ENCODE measurements at places on chromosomes 12 and 14.
A peak's percentile ranks its signal among the peaks of the same experiment; 100 is the strongest.

- no peak for DNase-seq
These were observed 612.5 kb downstream of the FSCB start for GRCh38 chr14:43894534-43894933.

DNA sequence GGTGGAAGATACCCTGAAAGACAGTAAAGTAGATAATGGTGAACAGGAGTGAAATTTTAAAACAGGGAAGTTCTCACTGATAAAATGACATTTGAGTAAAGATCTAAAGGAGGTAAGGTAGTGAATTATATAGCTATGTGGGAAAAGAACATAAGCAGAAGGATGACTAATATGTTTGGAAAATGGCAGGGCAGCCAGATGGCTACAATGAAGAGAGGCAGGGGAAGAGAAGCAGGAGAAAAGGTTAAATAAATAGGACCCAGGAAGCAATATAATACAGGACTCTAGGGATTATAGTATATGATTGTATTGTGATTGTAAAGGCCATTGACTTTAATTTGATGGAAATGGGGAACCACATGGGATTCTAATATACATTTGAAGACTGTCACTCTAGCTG is 33.0 kb downstream of the SCFD1 start:
- DNase-seq: no peak

DNA sequence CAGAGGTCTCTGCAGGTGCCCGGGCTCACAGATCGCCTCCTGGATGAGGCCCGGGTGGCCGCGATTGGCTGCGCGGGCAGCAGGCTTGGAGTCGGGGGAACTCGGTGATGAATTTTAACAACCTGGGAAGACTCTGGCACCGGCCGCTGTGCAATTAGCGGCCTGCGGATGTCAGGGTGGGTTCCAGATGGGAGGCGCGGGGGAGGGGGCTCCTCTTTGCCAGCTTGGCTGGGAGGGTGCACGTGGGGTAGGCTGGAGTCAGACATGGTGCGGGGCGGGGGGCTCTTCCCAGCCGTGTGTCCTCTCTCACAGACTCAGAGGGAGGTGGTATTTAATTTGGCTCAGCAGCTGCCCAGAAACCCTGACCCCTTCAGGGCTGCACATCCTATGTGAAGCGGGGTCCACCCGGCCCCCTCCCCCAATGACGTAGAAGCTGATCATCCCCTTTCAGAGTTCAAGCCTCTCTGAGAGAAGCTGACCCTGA is 81.4 kb downstream of the KIF26A start:
- no peak for DNase-seq

DNA sequence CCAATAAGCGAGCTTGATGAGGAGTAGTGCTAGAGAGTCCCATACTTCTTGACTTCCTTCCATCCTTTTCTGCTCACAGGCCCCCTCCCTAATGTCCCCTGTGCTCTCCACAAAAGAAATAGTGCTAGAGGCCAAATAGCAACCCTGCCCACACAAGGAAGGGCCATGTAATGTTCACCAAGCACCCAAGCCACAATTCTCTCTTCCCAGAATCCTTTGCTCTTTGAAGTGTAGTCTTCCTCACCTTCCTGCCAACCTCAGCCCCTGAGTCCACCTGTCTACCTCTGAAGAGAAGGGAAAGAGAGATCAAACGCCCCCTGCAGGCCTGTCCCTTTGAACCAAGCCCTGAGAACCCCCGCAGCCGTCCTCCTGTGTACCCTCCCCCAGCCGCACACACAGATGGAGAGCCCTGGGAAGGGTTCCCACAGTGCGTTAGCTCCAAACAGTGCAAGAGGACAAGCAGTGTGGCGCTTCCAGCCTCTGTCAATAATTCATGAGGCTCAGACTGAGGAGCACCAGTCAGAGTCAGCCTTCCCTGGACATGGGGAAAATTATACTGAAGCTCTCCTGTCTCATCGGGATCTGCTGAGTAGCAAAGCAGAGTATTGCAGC is 1.9 kb upstream of the DHRS4 start:
- DNase-seq: no peak

DNA sequence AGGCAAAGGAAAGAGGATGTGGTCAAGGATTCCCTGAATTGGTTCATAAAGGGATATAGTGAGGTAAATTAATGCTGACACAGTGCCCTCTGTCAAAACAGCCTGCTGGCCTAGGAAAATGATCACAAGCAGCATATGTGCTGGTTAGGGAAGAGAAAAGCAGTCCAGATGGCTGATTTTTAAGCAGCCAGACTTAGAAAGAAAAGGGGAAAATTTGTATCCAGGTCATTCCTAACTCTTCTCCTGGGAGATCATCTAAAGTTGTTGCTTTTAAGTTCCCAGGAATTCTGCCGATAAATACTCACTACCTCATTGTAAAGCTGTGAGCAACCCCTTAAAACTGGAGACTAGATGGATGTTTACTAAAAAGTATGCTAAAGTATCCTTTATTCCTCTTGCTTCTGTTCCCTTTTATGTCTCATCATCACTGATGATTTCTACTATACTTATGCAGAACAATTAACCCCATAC is 46.4 kb upstream of the CNOT2 start:
- no peak for DNase-seq

- DNase-seq: no peak
These were observed 980 bp downstream of the INTS13 start for GRCh38 chr12:26936559-26937442.

- peak; percentile 79 for DNase-seq
These were observed 1.8 kb downstream of the MARCHF9 start for GRCh38 chr12:57756406-57757341.

GRCh38 chr14:95524706-95525512 is 8.5 kb upstream of the SYNE3 start:
- no peak for DNase-seq

DNA sequence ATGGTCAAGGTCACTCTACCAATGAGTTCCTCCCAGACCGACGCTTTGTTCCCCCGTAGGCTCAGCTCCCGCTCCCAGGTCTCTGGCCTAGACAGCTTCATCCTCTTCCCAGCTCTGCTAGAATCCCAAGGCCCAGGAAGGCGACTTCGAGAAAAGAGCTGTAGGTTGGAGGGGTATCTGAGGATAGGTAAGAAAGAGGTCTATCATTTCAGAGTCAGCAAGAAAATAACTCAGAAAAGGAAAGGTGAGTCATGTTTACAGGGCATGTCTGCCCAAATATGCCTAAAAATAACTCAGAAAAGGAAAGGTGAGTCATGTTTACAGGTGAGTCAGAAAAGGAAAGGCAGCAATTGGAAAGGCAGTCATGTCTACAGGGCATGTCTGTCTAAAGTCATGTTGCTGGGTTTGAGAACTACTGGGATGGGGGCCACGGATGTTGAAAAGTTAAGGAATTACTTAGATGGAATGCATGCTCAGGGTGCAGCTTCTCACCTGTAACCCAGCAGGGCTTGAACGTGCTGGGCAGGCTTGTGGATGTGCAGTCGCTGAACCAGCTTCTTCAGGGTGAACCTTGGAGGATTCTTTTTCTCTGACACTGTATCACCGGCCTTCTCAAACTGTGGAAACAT is 12.2 kb downstream of the TEP1 start:
- no peak for DNase-seq

- no peak for DNase-seq
These were observed 12.6 kb upstream of the ABHD12B start for GRCh38 chr14:50859296-50859624.

DNA sequence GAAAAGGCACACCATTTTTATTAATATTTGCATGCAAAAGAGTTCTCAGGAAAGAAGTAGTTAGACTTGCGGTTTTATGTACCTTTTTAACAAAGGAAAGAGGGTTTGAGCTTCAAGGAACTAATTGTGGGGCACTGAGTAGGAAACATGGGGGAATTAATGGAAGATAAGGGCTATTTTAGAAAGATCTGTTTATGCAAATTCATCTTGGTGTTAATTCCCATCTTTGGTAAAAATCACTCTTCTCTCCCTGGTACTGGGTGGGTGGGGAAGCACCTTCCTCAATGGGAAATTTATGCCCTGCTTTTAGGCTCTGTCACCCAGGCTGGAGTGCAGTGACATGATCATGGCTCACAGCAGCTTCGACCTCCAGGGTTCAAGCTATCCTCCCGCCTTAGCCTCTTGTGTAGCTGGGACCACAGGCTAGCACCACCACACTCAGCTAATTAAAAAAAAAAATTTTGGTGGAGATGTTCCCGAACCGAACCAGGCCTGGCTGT is 30.1 kb upstream of the RESF1 start:
- no peak for DNase-seq

GRCh38 chr12:132199101-132199500 is 54.8 kb downstream of the NOC4L start:
- DNase-seq: no peak

GRCh38 chr12:91414636-91415035 is 232.0 kb upstream of the DCN start:
- DNase-seq: no peak

- DNase-seq: no peak
These were observed 207.7 kb downstream of the FUT8 start for GRCh38 chr14:65620195-65620594.

DNA sequence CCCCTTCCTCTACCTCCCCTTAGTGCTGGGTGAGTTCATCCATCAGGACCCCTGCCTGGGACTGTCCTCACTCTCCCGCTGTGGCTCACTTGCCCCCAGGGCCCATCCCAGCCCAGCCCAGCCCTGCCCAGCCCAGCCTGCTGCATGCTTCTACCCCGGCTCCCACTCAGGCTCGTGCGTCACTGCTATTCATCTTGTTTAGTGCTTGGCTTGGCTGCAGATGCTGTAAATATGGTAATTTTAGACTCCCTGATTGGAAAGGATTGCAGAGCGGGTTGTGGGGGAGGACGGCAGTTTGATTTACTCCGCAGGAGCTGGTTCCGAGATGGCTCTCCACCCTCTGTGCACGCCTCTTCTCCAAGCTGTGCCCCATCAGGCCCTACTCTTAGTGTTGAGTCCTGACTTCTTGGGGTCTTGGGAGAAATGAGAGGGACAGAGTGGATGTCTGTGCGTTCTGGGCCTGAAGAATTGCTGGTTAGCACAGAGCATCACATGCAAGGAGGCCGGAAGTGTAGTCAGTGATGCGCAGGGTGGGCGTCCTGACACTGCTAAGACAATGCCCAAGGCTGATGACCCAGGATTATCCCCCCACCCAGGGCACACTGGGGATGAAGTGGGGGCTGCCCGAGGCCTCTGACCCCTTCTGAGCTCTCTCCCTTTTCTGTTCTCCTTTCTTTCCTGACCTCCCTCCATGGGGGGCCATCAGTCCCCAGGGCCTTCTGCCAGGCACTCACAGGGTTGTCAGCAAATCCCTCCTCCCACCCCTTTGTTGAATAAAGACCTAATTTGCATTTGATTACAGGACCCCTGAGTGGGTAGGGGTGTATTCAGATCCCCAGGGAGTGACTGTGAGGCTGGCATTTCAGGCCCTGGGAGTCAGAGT is 244.4 kb downstream of the ZFP36L1 start:
- no peak for DNase-seq

DNA sequence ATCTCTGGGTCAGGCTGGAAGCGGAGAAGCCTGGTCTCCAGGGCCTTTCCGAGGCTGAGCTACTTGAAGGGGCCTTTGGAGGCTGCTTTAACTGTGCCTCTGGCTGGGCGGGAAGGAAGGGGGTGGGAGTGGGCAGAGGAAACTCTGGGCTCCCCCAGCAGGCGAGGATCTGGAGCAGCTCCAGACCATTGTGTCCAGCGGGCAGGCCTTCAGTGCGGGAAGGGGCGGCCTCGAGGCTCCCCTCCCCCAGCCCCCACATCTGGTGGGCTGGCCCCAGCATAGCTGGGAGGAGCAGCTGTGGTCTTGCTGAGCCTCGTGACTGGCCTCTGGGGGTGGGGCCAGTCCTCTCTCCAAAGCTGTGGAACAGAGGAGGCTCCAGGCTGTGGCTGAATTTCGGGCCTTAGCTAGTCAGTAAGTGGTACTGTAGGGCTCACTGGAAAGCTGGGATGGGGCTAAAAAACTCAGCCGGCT is 3.4 kb downstream of the TAMALIN start:
- DNase-seq: peak; percentile 86

DNA sequence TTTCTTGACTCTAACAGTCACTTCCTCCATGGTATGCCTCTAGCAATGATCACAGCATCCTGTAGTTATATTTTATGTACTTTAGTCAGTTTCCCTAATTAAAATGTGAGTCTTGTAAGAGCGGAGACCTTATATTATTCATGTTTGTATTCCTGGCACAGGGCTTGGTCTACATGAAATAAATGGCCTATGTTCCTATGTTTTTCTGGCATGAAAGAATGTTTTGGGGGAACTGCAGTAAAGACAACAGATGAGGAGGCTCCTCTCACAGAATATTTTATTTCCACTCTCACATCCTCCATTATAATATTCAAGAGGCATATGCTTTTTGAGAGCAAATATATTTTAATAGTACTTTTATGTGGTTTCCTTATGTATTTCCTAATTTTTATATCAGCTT is 429.8 kb upstream of the PDE3A start:
- DNase-seq: no peak

DNA sequence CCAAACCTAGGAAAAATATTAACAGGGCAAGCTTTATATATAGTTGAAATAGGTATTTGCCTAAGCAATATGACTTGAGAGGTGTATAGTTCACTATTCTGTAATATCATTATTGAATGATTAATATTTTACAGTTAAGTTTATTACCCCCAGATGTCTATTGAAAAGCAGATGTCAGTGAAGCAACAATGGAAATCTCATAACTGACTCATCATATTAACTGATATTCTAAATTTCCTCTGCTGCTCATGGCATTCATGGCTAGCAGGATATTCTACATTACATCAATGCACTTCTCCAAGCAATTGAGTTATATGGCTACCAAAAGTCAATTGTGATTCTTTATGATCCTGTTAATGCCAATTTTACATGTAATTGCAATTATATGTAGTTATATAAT is 9.7 kb upstream of the MAGOHB start:
- no peak for DNase-seq

- DNase-seq: no peak
These were observed 46.7 kb downstream of the IRAK3 start for GRCh38 chr12:66235626-66236281.

DNA sequence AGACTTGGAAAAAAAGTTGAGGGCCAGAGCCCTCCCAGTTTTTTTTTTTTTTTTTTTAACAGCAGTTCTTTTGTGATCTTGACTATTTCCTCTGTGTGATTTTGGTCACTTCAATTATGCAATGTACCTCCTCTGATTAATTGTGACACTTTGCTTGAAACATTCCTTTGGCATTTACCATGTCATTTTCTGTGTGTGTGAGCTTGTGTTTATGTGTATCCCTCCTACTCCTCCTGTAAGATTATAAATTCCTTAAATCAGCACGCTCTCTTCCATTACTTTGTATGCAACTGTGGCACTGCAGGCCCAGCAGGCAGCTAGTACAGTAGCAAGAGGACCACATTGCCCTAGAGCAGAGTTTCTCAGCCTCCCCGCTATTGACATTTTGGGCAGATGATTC is 33.2 kb upstream of the GALNT16 start:
- no peak for DNase-seq

GRCh38 chr14:93114713-93115068 is 1.0 kb downstream of the ITPK1 start:
- DNase-seq: peak; percentile 18

DNA sequence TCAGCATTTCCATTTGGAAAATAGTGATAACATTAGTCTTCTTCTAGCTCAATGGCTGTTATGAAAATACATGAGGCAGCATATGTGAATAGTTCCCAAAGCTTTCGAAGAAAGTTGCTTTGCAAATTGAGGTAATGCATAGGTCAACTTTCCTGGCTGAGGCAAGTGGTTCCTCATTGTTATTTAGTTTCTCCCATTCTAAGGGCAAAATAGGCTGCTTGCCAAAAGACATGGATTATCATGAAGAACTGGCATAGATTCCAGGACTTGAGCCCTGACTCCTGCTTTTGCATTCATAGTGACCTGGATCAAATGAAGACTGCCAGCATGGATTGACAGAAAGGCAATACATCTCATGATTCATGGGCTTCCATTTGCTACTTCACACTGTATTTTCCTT is 35.7 kb downstream of the LRFN5 start:
- DNase-seq: no peak

Measured in endothelial cell (in vitro differentiated cells).